ENCODE measurements at places on chromosomes 7 and 10.

DNA sequence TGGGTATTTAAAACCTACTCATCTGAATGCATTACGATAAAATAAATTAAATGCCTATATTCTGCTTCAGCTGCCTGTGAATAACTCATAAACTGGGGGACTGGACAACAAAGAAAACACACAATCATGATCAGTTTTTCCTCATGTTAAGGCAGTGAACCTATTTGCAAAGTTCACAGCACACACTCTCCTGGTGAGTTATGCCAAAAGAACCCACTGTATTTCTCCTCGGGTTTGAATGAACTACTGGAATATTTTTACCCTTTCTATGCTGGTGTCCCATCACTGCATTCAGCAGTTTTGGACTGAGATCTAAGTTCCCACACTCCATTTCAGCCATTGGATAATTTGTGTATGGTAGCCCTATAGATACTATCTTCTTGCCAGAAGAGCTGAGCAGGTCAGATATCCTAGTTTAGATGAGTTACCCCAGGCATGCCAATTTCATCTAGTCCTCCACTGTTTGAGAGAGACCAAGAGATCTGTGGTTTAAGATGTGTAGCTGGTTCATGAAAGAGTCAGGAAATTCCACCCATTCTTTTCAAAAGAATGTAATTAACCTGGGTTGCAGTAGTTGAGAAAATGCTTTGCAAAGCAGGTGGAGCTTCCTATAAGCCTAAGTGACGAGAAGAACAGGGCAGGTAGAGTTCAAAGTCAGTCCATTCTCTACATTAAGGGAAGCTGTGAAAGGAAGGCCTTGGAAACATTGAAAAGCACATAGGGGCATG, 101.7 kb downstream of the PLXDC2 start:
- no peak for DNase-seq

DNA sequence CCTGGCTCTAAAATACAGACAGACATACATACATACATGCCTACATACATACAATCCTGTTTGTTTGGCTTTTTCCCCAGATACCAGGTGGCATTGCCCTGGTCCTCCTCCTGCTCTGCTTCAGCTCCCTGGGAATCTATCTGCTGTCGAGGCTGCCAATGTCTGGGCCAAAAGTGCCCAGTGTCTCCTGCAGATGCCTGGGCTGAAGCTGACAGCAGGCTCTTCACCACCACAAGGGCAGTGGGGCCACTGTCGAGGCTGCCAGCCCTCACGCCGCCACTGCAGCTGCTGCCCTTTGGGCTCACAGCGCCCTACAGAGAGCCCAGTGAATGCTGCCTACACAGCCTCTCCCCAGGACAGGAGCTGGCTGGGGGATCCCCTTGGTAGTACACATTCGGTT, 18.0 kb upstream of the STN1 start:
- no peak for DNase-seq

GRCh38 chr10:61503051-61503450, 49.9 kb upstream of the TMEM26 start:
- DNase-seq: no peak

DNA sequence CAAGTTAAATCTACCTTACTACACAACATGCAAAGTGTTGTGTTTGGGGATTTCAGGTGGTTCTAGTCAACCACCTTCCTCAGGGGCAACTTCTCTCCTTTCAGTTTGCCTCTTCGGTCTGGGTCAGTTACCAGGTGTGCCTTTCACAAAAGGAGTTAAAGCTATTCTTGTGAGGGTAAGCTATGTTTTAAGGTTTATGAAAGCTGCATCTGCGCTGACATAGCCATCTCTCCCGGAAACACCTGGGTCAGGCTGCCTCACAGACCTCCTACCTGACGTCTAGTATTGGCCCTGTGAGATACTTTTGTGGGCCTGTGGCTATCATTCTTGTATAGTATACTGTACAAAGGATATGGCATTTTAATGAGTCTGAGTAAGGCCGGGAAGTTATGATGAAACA, 67.7 kb upstream of the ITGA8 start:
- no peak for DNase-seq

- DNase-seq: no peak
Observed at GRCh38 chr7:17646253-17646956, 293.9 kb downstream of the SNX13 start.

GRCh38 chr10:131063311-131063710, 248.2 kb downstream of the TCERG1L start:
- no peak for DNase-seq

- no peak for DNase-seq
Observed at GRCh38 chr7:137328373-137329120, 15.0 kb downstream of the PTN start.

DNA sequence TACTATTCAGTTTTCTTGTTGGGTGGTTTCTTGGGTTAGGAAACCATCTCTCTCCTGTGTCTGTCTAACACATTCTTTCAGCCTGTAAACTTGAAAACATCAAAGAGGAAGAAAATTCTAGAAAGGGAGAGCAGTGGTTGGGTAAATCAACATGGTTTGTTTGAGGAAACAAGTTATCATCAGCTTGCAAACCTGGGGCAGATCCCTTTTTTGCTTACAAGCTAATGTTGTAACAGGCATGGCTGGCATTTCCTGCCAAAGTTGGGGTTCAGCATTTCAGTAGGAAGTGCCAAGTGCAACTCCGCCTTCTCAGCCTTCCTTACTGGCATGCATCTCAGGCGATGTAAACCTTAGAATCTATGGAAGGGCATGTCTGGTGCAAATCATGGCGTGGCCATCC, 112.6 kb downstream of the EEPD1 start:
- DNase-seq: no peak

- no peak for DNase-seq
Observed at GRCh38 chr10:132808383-132809231, 22.7 kb upstream of the NKX6-2 start.

GRCh38 chr10:120387326-120387725, 69.7 kb upstream of the PLPP4 start:
- DNase-seq: no peak

DNA sequence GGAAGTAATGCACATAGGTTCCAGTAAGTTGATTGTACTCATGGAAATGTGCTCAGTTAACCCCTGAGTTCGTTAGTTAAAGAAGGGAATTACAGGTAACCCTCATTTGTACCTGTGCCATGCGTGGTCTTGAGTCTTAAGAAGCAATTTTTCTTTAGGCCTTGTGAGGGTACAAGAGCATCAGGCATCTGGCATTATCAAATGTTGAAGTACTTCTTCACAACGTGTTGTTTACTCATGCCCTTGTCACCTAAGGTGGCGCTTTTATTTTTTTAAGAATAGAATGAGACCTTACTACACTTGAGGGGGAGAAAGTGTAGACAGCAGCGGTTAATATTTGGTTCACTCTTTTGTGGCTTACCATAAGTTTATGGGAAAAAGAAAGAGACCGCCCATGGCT, 167.1 kb downstream of the VTI1A start:
- no peak for DNase-seq

- no peak for DNase-seq
Observed at GRCh38 chr7:148173369-148173768, 417.2 kb upstream of the C7orf33 start.

Data from activated naive CD8-positive, alpha-beta T cell treated with anti-CD3 and anti-CD28 coated beads for 36 hours (primary cell).